Glomerular endothelial cell (primary cell): ENCODE measurements at places on chromosomes 3 and 15. TPM values are rescaled to one million over a fixed set of nuclear protein-coding genes. Genes with fewer than 3 reads are reported as not detected.

DNA sequence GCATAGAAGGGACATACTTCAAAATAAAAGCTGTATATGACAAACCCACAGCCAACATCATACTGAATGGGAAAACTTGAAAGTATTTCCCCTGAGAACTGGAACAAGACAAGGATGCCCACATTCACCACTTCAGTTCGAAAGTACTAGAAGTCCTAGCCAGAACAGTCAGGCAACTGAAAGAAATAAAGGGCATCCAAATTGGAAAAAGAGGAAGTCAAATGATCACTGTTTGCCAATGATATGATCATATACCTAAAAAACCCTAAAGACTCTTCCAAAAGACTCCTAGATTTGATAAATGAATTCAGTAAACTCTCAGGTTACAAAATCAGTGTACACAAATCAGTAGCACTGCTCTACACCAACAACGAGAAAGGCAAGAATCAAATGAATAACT lies 40.7 kb downstream of the SLC49A4 start:
- no peak for DNase-seq

DNA sequence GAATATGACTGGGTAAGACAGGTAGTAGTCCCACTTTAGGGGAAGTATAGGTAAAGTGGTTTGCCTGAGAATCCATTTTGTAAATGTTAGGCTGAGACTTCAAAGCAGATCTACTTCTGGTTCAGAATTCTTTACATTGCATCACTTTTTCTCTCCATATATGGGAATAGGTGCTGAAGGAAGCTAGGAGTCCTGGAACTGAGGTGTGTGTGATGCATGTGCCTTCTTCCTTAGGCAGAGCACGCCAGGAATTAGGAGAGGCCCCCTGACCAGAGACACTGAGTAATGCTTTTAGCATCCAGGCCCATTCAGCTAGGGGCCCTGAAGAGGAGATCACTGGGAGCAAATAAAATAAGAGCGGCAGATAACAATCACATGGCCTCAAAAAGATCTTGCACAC lies 69.2 kb upstream of the DCP1A start:
- DNase-seq = no peak

DNA sequence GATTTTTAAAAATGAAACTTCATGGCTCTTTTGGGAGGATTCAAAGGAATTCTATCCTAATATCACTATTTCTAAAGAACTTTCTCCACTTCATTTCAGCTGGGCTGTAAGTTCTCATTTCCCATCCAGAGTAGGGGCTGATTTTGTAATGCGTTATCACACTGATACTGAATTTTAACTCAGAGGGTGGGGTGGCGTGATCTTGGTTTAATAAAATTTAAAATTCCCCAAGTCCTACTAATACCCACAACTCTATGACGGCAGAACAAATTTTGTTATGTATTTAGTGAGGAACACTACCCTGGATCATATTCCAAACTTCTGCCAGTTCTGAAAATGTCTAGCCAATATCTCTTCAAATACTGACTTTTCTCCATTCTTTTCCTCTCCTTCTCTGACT lies 92.7 kb downstream of the ASB7 start:
- no peak for DNase-seq

GRCh38 chr15:100565591-100565990 lies 36.4 kb downstream of the LINS1 start:
- DNase-seq = no peak

DNA sequence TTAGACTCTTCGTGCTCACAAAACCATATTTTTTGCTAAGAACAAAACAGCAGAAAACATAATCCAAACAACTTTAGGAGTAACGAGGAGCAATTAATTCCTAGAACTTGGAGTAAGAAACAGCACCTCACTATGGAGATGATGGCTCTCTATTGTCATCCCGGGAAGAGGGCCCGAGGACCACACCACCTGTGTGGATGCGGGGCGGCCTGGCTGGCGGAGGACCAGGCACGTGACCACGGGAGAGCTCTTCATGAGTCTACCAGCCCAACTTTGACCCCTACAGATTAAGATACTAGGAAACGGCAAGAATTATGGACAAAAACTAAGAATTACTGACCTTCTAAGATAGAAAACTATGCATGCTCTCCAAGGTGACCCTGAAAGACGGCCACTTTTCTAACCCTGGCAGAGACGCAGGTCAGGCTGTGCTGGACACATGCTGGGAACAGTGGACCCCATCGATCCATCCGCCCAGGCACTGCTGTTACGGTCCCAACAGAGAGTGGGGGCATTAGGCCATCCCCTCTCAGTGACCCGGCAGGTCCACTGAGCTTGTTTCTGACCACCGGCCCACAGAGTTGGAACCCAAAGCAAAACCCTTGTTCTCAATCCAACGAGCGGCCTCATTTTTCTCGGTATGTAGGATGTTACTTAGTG lies 13.1 kb upstream of the OCA2 start:
- DNase-seq = no peak

GOLGA8K gene
- total RNA-seq = 1.5 TPM in 1 of 2 replicates, not detected in the other

IGSF11 gene
- 0.44 TPM in 1 of 2 replicates, not detected in the other for total RNA-seq

DUOXA2 gene
- total RNA-seq = not detected in 2 replicates

- DNase-seq = no peak
Measured at GRCh38 chr3:115635406-115635805, 12.1 kb downstream of the GAP43 start.

GJD2 gene
- not detected in 2 replicates for total RNA-seq

ZBTB47 gene
- 19.1 and 24.3 TPM in 2 replicates for total RNA-seq

ITIH3 gene
- not detected in 2 replicates for total RNA-seq

GRCh38 chr3:69690-70089 lies 126.9 kb upstream of the CHL1 start:
- DNase-seq = no peak

WDR5B gene
- total RNA-seq = 3.5 and 3.9 TPM in 2 replicates

P4HTM gene
- total RNA-seq = 32.9 and 42.2 TPM in 2 replicates
